ENCODE measurements at places on chromosomes 12 and 14.
A peak's percentile ranks its signal among the peaks of the same experiment; 100 is the strongest.

DNA sequence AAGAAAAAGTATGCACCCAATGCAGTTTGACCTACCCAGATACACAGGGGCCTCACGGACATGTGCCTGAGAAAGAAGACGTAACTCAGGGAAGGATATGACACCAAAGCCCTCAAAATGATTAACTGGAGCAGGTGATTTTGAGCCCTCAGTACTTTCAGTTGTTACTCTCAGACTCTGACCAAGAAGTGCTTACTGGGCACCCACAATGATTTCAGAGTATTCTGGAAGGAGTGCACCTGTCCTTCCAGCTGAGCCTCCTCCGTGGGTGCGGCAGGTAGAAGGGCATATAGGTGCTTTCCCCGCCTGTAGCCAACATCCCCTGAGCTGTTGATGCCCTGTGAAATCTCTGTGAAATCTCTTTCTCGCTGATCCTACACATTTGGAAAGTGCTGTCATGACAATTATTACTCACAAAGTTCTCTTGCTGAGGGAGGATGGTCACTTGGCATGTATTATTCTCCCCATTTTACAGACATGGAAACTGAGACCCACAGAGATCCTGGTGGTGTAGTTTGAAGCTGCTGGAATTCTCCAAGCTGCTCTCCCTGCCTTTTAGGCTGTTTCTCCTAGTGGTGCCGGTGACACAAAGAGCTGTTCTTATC lies 154.3 kb upstream of the CCND2 start:
- peak; percentile 54 for DNase-seq

DNA sequence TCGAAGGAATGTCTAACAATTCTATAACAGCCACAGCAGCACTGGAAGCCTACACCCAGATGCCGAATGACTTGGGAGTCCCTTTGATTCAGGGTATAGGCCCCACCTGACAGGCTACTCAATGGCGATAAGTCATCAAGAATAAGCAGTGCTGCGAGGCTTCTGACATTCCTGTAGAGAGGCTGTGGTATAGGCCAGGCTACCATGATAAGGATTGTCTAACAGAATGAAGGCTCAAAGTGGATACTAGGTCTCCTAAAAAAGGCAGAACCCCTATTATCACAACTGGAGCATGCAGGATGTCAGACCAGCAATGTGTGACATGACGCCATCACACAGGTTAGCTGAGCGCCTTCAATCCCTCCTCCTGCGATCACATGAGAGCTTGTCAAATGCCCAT lies 53.2 kb downstream of the ZFP36L1 start:
- DNase-seq: no peak

DNA sequence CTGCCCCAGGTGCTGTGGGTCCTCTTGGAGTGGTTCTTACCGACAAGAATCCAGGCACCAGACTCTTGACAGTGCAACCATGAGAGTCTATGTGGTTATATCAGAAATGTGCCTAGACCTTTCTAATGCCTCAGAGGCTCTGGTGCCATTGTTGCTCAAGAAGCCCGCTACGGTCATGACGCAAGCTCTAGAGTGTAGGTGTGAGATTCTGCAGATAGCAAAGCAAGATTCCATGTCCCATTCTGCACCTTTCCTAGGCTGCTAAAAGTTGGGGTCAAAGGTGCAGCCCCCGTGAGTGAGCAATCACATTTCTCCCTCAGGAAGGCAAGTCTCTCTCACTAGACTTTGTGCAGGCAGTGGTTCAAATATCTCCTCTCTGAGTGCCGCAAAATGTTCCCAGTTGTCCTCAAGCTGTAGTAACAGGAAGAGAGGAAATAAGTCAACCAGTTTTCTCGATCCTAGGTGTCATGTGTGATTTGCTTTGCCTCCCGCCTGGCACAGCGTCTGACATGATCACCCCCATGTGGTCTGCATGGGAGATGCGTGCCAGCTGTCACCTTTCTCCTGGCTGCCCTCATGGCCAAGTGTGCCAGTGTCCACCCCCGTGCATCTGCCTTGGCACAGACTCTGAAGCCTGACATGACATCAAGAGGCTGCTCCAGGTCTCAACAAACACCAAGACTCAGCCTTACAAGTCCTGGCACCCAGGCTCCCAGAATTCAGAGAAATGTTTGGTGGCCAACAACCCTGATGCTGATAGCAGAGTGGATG lies 122.5 kb upstream of the COCH start:
- no peak for DNase-seq

GRCh38 chr12:108312693-108313189 lies 26.4 kb downstream of the CMKLR1 start:
- no peak for DNase-seq

DNA sequence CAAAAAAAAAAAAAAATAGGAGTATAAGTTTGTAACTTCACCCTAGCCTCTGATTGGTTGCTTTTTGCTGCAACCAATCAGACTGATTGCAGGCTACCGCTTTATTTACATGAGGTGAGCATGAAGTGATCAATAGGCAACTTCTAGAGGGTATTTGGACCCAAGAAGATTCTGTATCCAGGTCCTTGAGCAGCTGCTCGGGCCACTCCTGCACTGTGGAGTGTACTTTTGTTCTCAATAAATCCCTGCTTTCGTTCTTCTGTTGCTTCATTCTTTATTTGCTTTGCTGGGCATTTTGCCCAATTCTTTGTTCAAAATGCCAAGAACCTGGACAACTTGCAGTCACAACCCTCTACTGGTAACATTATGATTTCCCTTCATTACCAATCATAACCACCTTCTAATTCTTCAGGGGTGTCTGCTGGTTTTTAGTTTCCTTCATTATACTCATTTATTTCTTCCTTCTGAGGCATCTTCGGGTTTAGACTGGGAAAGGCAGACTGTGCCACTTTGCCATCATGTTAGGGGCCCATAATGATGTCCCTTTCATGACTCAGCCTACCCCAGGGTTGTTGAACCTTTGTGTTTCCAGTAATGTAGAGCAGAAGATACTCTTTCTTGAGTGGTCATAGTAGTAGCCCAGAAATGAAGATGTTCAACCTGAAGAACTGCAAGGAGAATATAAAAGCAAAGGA lies 43.4 kb upstream of the LIMA1 start:
- DNase-seq: no peak

- DNase-seq: no peak
Measured at GRCh38 chr12:71782017-71782416, 27.4 kb downstream of the RAB21 start.
